ENCODE measurements at places on chromosomes 2 and 18. TPM values are rescaled to one million over a fixed set of nuclear protein-coding genes. Genes with fewer than 3 reads are reported as not detected.

DNA sequence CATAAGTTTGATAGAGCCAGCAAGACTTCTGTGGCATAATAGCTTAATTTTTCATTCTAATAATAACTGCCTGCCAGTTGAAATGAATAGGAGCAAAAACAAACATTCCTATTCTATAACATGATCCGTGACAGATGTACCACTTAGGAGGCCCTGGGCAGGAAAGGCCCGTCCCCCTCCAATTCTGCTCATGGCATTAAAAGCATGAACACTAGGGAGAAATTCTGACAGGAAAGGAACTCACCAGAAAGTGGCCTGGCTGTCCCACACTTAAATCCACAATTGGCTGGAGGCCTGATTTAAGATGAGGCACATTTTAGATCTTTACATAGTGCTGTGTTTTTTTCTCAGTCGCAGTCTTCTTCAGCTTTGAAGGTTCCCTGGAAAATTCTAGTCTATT is 261.9 kb upstream of the ETAA1 start:
- H3K36me3 ChIP-seq, result no peaks in the 10 kb centered on the region
- no peaks in the 10 kb centered on the region for H3K27me3 ChIP-seq
- H3K4me1 ChIP-seq, result no peaks in the 10 kb centered on the region
- H3K4me3 ChIP-seq, result no peak overlapping the region
- DNase-seq, result no peak
- H3K27ac ChIP-seq, result no peak overlapping the region

DNA sequence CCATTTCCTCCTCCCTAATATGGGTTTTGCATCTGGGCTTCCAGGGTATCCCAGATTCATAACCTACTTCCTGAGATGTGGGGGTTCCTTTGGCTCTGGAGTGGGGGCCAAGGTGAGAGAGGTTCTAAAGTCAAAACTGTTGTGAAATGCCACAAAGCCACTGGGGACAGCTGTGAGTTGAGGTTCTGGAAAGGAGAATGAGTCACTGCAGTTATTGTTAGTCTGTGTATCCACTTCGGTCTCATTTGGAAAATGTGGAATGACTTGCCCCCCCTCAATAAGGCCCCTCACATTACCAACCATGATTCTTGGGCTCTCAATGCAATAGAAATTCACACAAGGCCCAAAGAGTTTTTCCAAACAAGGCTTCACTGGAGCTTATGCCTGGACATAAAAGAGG is 51.1 kb upstream of the LGALSL start:
- peaks cover 2% of the 10 kb centered on the region for H3K4me1 ChIP-seq
- peak overlapping the region; percentile 64 for H3K27ac ChIP-seq
- DNase-seq, result no peak
- H3K36me3 ChIP-seq, result no peaks in the 10 kb centered on the region

DNA sequence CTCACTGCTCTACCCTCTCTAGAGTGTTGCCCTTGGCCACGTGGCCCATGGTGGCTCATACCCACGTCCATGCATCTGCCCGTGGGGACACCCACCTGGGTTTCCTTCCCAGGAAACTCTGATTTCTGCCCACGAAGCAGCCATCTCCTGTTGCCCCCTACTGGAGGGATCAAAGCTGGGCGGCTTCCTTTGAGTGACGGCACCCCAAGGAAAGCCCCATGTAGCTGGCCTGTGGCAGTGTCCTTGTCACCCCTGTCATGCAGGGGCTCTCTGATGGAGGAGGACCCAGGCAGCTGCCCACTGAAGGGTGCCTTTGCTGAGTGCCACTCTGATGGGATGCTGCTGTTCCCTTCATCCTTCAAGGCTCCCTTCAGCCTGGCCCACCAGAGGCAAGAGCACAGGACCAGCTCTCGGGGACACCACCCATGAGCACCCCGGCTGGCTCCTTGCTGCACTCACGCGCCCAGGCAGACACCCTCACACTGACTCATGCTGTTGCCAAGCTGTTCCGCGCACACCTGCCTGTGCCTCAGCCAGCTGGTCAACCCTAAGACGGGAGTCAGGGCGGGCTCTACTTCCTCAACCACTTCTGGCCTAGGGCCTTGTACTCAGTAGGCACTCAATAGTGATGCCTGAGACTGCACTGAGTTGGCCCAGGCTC is 101.1 kb downstream of the CTIF start:
- H3K27ac ChIP-seq, result no peak overlapping the region
- H3K4me3 ChIP-seq, result no peak overlapping the region
- H3K36me3 ChIP-seq, result no peaks in the 10 kb centered on the region
- no peaks in the 10 kb centered on the region for H3K4me1 ChIP-seq

GRCh38 chr2:161713706-161714105 is 89.5 kb downstream of the SLC4A10 start:
- DNase-seq, result no peak
- H3K4me3 ChIP-seq, result no peak overlapping the region
- no peaks in the 10 kb centered on the region for H3K36me3 ChIP-seq
- H3K27ac ChIP-seq, result no peak overlapping the region

DNA sequence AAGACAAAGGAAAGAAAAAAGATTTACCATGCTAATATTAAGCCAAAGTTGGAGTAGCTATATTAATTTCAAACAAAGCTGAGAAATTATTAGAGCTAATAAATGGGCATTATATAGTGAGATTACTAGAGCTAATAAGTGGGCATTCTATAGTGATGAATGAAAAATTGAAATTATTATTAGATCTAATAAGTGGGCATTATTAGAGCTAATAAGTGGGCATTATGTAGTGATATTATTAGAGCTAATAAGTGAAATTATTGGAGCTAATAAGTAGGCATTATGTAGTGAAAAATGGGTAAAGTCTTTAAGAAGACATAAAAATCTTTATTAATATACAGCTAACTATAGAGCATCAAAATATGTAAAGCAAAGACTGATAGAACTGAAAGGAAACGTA is 745.7 kb downstream of the TRIB2 start:
- no peaks in the 10 kb centered on the region for H3K36me3 ChIP-seq
- H3K4me3 ChIP-seq, result no peak overlapping the region
- no peak overlapping the region for H3K27ac ChIP-seq
- H3K4me1 ChIP-seq, result no peaks in the 10 kb centered on the region

GRCh38 chr2:127105656-127106456 is 1.1 kb downstream of the BIN1 start:
- H3K27ac ChIP-seq, result peak overlapping the region; percentile 90
- H3K36me3 ChIP-seq, result no peaks in the 10 kb centered on the region
- peaks cover 1% of the 10 kb centered on the region for H3K4me1 ChIP-seq

DNA sequence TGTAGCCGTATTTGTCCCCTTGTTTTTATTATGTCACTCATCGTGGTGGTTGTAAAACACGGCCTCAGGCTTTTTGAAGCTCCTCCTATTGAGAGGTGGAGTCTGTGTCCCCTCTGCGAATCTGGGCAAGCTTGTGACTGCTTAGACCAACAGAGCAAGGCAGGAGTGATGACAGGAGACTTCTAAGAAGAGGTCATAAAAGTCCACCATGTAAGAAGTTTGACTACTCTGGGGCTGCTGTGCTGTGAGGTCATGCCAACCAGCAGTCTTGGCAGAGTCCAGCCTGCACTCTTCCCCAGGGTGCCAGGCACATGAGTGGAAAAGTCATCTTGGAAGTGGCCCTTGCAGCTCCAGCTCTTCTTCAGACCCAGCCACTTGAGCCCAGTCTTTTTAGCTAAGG is 83.8 kb upstream of the SPTBN1 start:
- no peaks in the 10 kb centered on the region for H3K4me1 ChIP-seq
- no peaks in the 10 kb centered on the region for H3K36me3 ChIP-seq
- H3K27ac ChIP-seq, result no peak overlapping the region
- H3K4me3 ChIP-seq, result no peak overlapping the region
- H3K27me3 ChIP-seq, result no peaks in the 10 kb centered on the region

- DNase-seq, result no peak
- H3K4me3 ChIP-seq, result no peak overlapping the region
- peak overlapping the region; percentile 81 for H3K27ac ChIP-seq
- H3K27me3 ChIP-seq, result no peaks in the 10 kb centered on the region
These were observed 129.9 kb upstream of the HAAO start for GRCh38 chr2:42922293-42922692.

DNA sequence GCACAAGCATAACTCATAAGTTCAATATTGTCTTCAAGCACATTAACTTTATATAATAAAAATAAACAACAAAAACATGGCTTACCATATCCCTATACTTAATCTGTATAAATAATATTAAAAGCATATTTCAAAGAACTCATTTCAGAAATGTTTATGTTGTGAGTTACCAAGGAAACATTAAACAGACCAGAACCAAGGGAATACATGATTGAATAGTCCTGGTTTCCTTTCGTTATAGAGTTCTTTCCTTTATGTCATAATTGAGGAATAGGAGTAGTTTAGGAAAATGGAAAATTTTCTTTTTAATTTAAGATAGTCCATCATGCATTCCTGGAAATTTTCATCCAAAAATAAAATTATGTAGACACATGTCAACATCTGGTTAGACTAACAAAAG is 343.0 kb downstream of the ERBB4 start:
- H3K4me1 ChIP-seq, result no peaks in the 10 kb centered on the region
- H3K27ac ChIP-seq, result no peak overlapping the region
- H3K36me3 ChIP-seq, result no peaks in the 10 kb centered on the region
- H3K4me3 ChIP-seq, result no peak overlapping the region

GRCh38 chr2:3641841-3642421 is 16.1 kb upstream of the ALLC start:
- H3K4me1 ChIP-seq, result no peaks in the 10 kb centered on the region
- H3K27ac ChIP-seq, result no peak overlapping the region
- H3K27me3 ChIP-seq, result no peaks in the 10 kb centered on the region
- H3K36me3 ChIP-seq, result no peaks in the 10 kb centered on the region
- DNase-seq, result no peak
- no peak overlapping the region for H3K4me3 ChIP-seq

GRCh38 chr2:30484995-30485394 is 37.9 kb downstream of the LCLAT1 start:
- no peaks in the 10 kb centered on the region for H3K36me3 ChIP-seq
- no peak overlapping the region for H3K4me3 ChIP-seq
- no peaks in the 10 kb centered on the region for H3K4me1 ChIP-seq

- H3K4me3 ChIP-seq, result no peak overlapping the region
- H3K36me3 ChIP-seq, result no peaks in the 10 kb centered on the region
- no peaks in the 10 kb centered on the region for H3K4me1 ChIP-seq
- no peak overlapping the region for H3K27ac ChIP-seq
These were observed 826.5 kb upstream of the PIK3C3 start for GRCh38 chr18:41128545-41128944.

DNA sequence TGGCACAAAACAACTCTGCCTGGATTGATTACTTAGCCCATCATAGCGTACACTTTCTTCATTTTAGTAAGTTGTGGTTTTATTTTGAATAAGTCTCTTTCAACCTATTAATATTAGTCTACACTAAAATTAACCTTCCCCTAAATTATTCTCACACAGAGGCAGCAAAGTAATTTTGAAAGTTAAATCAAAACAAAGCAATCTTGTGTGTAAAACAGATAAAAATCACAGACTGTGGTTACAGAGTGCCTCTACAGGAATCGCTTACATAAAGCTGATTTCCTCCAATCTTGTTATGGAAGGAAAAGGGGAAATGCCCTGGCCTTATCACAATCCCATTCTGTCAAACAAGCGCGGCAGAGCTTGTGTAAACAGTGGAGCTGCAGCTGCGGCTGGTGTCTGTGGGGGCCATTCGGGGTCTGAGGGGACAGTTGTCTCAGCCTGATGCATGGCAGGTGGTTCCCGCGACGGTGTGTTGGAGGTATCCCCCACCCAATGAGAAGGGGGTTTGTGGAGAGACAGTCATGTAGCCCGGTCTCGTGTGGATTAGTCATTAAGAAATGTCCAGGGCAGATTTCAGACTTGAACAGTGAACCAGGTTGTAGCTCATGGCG is 42.1 kb downstream of the BCL2L11 start:
- H3K36me3 ChIP-seq, result peaks cover 3% of the 10 kb centered on the region
- no peaks in the 10 kb centered on the region for H3K27me3 ChIP-seq
- no peaks in the 10 kb centered on the region for H3K4me1 ChIP-seq
- no peak overlapping the region for H3K27ac ChIP-seq
- no peak for DNase-seq
- no peak overlapping the region for H3K4me3 ChIP-seq

DNA sequence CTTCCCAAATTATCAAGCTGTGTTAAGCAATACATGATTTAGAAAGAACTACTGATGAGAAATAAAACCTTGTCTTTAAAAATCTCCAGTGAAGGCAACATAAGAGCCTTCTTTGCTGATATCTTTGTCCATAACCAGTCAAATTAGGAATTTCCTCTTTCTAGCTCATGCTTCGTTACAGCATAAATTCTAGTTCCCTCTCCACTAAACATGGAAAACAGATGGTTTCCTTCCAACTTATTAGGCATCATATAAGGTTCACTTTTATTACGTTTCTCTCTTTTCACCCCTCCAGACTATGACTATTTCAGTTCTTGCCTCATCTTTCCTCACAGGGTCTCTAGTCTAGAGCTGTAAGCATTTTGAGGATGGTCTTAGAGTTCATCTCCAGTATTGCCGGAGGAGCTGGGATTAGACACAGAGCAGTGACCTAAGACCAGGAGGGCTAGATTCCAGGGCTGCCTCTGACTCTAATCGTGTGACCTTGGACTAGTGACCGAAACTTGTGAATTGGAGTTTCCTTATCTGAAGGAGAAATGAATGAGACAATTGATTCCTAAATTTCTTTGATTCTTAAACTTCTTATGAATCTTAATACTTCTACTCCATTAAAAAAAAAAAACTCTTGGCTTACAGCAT is 195.5 kb upstream of the APCDD1 start:
- H3K4me3 ChIP-seq, result no peak overlapping the region
- no peaks in the 10 kb centered on the region for H3K36me3 ChIP-seq
- DNase-seq, result no peak

DNA sequence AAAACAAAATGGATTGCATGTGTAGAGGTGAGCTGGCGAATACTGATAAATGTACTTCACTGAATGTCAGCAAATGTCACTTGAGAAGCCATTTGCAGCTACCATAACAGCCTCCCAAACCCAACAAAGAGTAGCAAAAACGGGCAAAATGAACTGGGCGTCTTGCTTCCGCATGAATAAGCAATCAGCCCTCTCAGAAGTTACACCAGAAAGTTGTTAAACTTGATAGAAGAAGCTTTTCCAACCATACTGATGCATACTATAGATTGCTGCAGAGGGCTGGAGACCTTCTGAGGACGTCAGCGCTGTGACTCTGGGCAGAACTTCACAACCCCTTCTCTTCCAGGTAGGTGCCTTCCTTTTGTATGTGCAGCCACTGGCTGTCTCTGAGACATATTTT is 18.7 kb upstream of the SIX3 start:
- DNase-seq, result no peak
- H3K4me1 ChIP-seq, result no peaks in the 10 kb centered on the region
- H3K4me3 ChIP-seq, result no peak overlapping the region
- peaks cover 18% of the 10 kb centered on the region for H3K27me3 ChIP-seq
- no peak overlapping the region for H3K27ac ChIP-seq
- no peaks in the 10 kb centered on the region for H3K36me3 ChIP-seq

DNA sequence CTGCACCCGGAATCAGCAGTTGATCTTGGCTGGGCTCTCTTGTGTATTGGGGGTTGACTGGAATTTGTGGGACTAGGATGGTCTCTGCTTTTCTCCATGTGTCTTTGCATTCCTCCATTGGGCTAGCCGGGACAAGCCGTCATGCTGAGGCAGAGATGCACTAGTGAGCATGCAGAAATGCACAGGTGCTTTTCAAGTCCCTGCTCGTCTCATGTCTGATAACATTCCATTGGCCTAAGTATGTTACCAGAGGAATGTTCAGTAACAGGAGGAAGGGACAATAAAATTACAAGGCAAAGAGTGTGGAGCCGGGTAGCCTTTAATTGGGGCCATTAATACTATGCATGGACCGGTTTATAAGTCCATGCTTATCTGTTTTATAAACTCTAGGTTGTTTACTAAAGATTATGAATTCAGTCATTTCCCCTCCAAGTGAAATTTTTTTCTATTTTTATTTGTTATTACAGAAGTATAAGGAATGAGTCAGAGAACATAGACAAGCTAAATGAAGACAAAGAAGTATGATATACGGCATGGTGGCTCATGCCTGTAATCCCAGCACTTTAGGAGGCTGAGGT is 24.4 kb upstream of the AAK1 start:
- no peaks in the 10 kb centered on the region for H3K27me3 ChIP-seq
- H3K4me3 ChIP-seq, result no peak overlapping the region
- H3K27ac ChIP-seq, result no peak overlapping the region
- peak; percentile 54 for DNase-seq
- H3K4me1 ChIP-seq, result no peaks in the 10 kb centered on the region

The MAL gene
- total RNA-seq, result 8.0 TPM

The BOLA3 gene
- total RNA-seq, result 77.5 TPM
